ENCODE measurements at places on chromosomes 3 and 15.

GRCh38 chr15:58469432-58470353 lies 37.9 kb downstream of the LIPC start:
- DNase-seq, result no peak

GRCh38 chr3:155334914-155335723 lies 41.6 kb upstream of the STRIT1 start:
- DNase-seq, result no peak

- no peak for DNase-seq
Measured at GRCh38 chr15:29130476-29130875, 139.1 kb downstream of the NSMCE3 start.

- no peak for DNase-seq
Measured at GRCh38 chr3:126342991-126343648, 14.1 kb downstream of the KLF15 start.

DNA sequence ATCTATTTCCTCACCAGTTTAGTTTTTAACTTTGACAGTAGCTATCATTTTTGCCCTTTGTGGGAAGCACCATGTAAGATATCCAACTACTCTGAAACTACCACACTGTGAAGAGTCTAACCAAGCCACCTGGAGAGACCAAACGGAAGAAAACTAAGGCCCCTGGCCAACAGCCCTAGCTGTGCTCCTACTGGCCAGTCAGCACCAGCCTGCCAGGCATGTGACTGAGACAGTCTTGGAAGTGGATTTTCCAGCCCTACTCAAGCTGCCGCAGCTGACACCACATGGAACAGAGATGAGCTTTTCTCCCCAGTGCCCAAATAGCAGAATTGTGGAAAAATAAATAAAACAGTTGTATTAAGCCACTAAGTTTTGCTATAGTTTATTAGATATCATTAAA lies 2.9 kb upstream of the TBC1D5 start:
- DNase-seq, result no peak

DNA sequence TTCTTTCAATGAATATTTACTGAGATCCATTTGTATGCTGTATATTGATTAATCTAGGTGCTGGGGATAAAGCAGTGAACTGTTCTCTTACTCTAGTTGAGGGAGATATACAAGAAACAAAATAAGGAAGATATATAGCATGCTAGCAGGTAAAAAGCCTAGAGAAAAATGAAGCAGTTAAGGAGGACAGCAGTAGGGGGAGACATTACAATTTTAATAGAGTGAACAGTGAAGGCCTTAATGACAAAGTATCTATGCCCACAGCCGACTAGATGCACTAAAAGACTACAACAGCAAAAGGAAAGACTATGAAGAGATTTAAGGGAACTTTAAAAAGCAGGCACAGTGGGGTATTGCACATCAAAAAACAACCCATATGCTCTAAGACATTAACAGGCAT lies 81.4 kb downstream of the XRN1 start:
- no peak for DNase-seq
